M059J (cell line): ENCODE measurements at places on chromosomes 1 and 21.

GRCh38 chr1:38175121-38175520, 128.5 kb upstream of the POU3F1 start:
- DNase-seq = no peak

- DNase-seq = no peak
Measured at GRCh38 chr1:244860914-244861610, 3.3 kb downstream of the HNRNPU start.

DNA sequence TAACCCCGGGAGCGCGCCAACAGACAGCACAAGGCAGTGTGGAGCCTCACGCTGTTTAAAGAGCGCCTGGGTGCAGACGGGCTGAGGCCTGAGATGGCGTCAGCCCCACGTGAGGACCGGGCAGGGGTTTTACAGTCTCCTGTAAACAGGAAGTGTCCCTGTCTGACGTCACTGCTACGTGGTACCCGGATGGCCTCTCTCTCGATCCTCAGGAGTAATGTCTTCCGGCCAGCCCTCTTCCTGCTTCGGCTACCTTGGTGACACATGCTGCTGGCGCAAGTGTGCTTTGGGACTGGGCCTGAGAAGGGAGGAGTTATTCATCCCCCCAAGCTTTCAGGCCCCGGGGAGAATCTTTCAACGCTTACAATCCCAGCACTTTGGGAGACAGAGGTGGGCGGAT, 41.2 kb downstream of the CNST start:
- DNase-seq = no peak

DNA sequence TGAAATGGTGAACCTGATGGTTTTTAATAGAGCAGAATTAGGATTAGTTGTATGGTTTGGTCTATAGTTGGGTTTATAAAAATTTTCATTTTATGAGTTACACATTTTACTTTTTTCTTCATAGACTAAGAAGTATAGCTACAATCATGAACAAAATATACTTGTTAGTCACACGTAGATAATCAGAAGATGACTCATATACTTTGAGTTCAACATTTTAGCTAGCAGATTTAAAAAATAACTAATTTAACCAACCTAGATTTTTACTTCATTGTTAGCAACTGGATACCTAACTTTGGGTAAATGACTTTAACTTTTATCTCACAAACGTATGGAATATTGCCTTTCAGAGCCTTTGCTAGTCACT, 27.9 kb downstream of the MORC3 start:
- DNase-seq = peak; percentile 29

- DNase-seq = no peak
Measured at GRCh38 chr1:111795401-111795800, 39.7 kb downstream of the DDX20 start.

- no peak for DNase-seq
Measured at GRCh38 chr1:235766794-235767285, 99.9 kb downstream of the LYST start.

GRCh38 chr1:98949621-98950020, 55.0 kb downstream of the PLPPR5 start:
- no peak for DNase-seq

DNA sequence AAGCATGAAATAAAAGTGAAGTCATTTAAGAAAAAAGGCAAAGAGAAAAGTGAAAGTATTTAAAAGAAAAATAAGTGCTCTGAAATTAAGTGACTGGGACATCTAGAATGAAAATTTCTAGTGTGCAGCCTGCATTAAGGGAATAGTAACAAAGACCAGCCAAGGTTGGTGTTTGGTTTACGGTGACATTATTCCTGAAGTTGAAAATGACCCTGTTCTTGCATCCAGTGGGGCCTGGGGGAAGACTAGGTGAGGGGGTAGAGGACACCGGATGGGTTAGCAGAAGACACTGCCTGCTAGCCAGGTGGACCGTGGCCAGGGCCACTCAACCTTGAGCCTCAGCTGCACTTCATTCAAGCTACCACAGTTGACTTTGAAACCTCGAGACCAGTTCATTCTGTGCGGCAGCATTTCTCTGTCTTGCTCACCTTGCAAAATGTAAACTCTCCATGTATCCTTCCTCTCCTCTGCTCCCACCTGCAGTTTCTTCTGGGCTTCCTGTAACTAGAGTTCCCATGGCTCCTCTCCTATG, 14.3 kb upstream of the KCNK1 start:
- no peak for DNase-seq
